Stimulated activated naive CD4-positive, alpha-beta T cell (primary cell): ENCODE measurements at places on chromosomes 16 and 17.

DNA sequence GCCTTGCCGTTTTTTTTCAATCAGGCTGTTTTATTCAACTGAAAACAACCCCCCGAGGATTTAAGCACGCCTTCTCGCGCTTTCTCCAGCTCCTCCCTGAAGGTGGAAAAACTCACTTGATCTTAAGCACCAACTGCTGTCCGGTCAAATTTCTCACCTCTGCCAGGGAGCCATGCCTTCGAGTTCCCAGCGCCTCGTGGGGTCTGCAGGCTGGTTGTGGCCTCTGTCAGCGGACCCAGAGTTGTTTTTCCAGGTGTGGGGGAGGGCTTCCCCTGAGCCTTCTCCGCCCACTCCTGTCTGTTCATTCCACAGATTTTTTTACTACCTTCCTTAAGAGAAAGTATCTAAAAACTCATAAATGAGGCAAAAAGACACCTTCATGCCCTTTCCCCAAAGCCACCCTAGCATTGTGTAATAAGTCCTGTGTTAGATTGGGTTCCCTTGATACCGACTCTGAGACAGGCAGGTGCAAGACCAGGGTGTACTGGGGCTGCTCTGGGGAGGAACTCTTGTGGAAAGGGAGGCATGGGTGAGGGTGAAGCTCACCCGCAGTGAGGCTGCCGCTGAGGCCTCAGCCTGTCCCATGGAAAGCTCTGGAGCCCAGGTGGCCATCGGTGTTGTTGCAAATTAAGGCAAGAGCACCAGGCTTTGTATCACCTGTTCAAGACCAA lies 101.6 kb downstream of the AXIN2 start:
- no peak for DNase-seq

- DNase-seq: no peak
Observed at GRCh38 chr17:74530831-74531150, 484 bp downstream of the CD300LB start.

DNA sequence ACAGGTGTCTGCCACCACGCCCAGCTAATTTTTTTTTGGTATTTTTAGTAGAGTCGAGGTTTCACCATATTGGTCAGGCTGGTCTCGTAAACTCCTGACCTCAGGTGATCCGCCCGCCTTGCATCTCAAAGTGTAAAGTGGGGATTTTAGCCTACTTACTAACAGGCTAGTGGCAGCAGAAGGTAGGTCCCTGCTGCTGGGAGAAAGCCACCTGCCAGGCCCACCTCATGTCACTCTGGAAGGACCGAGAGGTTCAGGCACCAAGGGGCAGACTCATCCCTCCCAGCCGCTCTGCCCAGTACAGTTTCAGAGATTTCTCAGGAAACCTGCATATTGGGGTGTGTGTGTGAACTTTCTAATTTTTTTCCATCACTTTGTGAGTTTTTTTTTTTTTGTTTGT lies 2.1 kb upstream of the RCVRN start:
- DNase-seq: no peak

GRCh38 chr16:87675111-87675719 lies 72.9 kb downstream of the JPH3 start:
- DNase-seq: no peak

DNA sequence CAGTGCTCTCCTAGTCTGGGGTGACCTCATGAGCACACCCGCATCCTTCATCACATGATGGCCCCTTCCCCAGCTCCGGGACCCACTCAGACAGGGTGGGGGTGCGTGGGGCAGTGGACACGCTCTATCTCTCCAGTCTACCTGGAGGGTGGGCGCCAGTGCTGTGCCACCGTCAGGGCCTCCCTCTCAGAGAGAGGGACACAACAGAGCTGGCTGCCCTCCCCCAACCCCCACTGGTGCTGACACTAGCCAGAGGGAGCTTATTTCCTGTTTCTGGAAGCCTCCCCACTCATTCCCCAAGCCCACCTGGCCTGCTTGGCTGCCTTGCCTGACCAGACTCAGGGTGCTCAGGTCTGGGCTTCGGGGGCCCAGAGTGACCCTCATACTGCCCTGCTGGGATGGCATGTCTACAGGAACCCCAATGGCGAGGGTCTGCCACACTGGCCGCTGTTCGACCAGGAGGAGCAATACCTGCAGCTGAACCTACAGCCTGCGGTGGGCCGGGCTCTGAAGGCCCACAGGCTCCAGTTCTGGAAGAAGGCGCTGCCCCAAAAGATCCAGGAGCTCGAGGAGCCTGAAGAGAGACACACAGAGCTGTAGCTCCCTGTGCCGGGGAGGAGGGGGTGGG lies 8.2 kb downstream of the CES2 start:
- no peak for DNase-seq

GRCh38 chr16:12811441-12812383 lies 8.0 kb upstream of the CPPED1 start:
- no peak for DNase-seq

DNA sequence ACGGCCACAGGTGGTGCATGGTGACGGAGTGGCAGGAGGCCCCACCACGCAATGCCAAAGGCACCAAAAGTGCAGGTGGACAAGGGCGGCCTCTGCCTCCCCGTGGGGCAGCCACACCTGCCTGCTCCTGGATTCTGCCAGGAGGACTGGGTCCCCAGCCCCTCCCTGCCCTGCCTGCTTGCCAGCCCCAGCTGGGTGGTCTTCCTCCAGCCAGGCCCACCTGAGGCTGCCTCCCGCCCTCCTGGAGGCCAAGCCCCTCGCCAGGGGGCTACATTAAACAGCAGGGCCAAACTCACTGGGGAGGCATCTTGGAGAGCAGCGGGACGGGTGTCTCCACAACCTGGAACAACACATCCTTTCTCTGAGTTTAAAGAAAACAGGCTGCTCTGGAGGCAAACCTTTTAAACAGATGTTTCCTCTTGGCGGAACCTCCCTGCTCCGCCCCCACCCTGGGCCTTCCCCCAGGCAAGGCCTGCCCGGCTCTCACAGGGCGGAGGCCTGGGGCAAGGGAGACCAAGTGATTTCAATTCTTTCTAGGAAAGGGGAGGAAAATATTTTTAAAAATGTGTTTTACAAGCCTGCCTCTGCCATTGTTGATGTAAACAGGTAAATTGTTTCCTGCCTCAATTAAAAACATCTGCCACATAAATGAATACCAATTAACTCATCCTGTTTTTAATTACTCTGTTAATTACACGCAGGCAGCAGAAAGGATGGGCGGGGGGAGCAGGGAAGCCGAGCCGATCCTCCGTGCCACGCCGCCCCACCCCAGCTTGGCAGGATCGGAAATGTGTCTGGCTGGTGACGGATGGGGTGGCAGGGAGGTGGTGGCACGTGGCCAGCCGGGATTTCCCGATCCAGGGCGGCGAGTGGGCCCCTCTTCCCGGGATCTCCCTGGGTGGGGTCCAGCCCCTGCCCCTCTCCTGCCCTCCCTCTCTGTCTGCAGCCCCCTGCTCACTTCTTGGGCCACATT lies 54.4 kb upstream of the PABPN1L start:
- no peak for DNase-seq

DNA sequence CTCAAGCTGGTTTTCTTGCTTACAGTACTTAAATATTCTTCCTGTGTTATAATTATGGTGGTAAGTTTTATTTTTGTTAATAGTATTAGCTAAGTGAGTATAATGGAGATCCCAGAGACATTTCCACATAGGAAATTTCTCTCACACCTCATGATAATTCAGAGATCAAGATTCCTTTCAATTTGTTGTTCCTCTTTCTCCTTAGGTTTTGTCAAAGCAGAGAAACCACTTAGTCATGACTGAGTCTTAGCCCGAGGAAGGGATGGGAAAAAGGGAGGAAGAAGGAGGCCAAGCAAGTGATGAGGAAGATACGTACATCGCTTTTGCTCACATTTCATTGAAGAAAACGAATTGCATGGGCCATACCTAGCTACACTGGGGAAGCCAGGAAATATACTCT lies 18.4 kb downstream of the ESRP2 start:
- no peak for DNase-seq

DNA sequence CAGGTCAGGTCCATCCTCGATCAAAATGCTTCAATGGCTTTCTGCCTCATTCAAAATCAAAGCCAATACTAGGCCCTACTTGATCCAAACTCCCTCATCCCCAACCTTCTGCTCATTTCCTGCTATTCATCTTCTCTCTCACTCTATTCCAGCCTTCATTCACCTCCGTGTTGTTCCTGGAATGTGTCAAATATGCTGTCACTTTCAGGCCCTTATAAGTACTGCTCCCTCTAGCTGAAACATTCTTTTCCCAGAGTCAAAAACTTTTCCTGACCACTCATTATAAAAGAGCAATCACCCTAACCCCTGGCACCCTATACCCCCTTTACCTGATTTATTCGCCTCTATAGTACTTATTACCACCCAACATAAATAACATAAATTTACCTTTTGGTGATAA lies 303.7 kb upstream of the PMFBP1 start:
- no peak for DNase-seq

GRCh38 chr16:87308826-87309225 lies 8.4 kb downstream of the C16orf95 start:
- no peak for DNase-seq

GRCh38 chr17:77319211-77320043 lies 178.7 kb downstream of the SEC14L1 start:
- peak; percentile 26 for DNase-seq

- DNase-seq: no peak
Observed at GRCh38 chr17:46143827-46144236, 49.4 kb downstream of the KANSL1 start.

GRCh38 chr17:82287868-82288801 lies 14.6 kb upstream of the CSNK1D start:
- no peak for DNase-seq

DNA sequence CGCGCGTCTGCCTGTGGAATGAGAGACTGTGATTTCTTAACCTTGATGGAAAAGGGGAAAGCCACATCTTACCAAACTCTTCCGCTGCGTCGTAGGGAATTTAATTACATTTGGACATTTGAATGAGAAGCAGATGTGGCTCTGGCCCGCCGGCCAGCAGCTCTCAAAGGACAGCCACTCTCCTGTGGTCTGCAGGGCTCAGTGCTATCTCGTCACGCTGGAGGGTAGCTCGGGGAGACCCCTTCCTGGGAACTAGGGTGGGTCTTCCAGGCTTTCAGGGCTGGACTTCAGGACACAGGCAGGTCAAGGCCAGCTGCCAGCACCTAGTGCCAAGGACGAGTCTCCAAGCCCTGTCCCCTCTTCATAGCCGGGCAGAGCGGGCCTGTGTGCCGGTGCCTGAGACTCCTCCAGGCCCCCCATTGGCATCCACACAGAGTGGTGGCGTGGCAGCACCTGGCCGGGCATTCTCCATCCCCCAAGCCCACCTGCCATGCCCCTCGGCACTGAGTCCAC lies 15.9 kb upstream of the TBX2 start:
- DNase-seq: no peak

- no peak for DNase-seq
Observed at GRCh38 chr16:82991966-82992675, 365.4 kb downstream of the CDH13 start.

GRCh38 chr17:71237903-71238538 lies 882.8 kb upstream of the SOX9 start:
- no peak for DNase-seq

DNA sequence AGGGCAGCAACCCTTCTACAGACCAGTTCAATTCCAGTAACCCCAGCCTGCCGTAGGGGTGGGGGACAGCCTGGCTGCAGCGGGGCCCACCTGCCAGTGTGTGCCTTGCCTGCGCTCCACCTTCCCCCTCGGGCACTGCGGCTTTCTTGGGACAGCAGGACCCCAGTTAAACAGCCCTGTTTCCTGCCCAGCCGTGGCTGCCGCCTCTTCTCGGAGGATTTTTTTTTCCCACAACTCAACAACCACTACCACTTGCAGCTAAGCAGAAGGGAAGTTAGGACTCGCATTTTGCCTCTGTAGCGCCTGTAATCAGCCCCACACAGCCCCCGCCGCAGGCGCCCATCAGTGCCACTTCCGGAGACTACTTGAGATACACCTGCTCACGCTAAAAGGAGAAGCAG lies 76.1 kb downstream of the RAI1 start:
- DNase-seq: peak; percentile 19

DNA sequence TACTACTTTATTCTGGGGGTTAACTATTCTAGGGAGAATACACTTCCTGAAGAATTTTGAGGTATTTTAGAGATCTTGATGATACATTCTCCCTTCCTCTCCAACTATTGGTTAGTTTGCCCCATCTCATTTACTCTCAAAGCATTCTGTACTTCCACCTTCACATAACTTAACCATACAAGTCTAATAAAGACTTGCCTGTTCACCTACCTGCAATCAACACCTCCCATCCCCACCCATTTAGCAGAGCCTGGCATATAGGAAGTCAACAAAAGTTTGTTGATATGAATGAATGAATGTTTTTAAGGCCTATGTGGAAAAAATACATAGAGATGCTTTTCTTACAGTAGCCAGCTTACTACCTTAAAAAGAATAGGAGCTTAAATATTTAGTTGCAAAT lies 50.8 kb downstream of the MYO1D start:
- DNase-seq: no peak

DNA sequence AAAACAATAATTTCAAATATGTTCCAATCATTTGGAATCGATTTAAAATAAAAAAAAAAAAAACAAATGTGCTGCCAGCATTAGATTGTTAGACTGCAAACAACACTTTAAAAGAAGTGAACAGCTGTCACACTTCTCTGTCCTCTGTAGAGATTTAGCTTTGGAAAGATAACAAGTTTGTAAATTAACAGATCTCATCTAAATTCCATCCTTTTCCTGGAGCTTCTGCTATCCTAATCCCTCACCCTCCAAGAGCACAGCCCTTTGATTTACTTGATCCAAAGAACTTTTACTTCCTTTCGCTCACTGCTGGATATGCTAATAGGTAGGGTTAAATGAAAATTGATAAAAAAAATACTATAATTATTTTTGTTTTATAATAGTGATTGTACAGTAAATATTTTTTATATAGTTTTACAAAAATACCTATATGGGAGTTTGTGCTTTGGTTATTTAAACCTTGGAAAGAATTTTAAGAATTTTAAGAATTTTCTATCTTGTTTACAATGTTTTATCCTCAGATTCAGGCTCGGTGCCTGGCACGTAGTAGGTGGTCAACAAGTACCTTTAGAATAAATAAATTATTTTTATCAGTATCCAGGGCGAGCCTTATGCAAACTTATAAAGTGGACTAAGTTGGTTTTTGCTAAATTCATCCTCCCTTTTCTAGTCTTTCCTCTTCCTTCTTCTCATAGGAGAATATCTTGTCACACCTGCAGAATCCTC lies 21.6 kb downstream of the MAP2K6 start:
- no peak for DNase-seq

- DNase-seq: no peak
Observed at GRCh38 chr16:49855822-49856671, at the start of gene ZNF423. TSS of gene ZNF423 (minus strand) at chr16:49856112. CDS start at chr16:49855774, 338 bp downstream.

DNA sequence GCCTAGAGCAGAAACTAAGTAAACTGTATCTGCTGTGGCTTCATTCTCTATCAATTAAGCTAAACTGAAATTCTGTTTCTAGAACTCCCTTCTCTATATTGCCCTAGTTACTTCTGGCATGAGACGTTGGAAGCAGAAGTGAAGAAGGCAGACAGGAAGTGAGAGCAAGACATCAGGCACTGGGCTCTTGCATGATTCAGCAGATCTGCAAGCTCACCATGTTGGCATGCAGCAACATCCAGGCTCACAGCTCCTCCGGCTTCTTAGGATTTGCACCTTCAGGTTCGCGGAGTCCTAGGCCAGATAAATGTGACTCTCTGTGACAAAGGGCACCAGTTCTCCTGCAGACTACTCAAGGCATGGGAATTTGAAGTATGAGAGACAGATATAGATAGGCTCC lies 148.3 kb downstream of the CDH8 start:
- no peak for DNase-seq
